Activated CD4-positive, alpha-beta T cell treated with anti-CD3 and anti-CD28 coated beads, Interleukin-2, amount 10 ng/mL, durations not matched to agents 7 days and 5 days (primary cell): ENCODE measurements at places on chromosomes 5 and 9. TPM values are rescaled to one million over a fixed set of nuclear protein-coding genes. Genes with fewer than 3 reads are reported as not detected.

GLDC gene
- 0.69 TPM for total RNA-seq

LTC4S gene
- 2.5 TPM for total RNA-seq

ZDHHC11 gene
- total RNA-seq = 9.4 TPM

SLC36A3 gene
- total RNA-seq = not detected

NANS gene
- total RNA-seq = 37.2 TPM

C5orf58 gene
- total RNA-seq = not detected

FOXD4L3 gene
- total RNA-seq = not detected

PCDH1 gene
- total RNA-seq = not detected

LCN15 gene
- total RNA-seq = not detected

CCIN gene
- 0.17 TPM for total RNA-seq

PCDHGB4 gene
- total RNA-seq = not detected

CAVIN4 gene
- total RNA-seq = 0.10 TPM

GAPT gene
- total RNA-seq = not detected

FBP2 gene
- total RNA-seq = not detected

TMEM252 gene
- not detected for total RNA-seq

SPATA31E1 gene
- not detected for total RNA-seq

SMIM33 gene
- 1.1 TPM for total RNA-seq

TNFSF15 gene
- total RNA-seq = 2.5 TPM

PRELID2 gene
- total RNA-seq = 1.8 TPM

PCDHB1 gene
- total RNA-seq = not detected

PCDHA7 gene
- not detected for total RNA-seq

REEP2 gene
- total RNA-seq = 0.77 TPM

TMC1 gene
- total RNA-seq = not detected

FAM78A gene
- 128 TPM for total RNA-seq

PCDHGA10 gene
- total RNA-seq = not detected

PCDHA10 gene
- total RNA-seq = not detected

KCNN2 gene
- not detected for total RNA-seq

ATP10B gene
- not detected for total RNA-seq

PCDHGA8 gene
- not detected for total RNA-seq

LRRC19 gene
- not detected for total RNA-seq

PCDHB2 gene
- not detected for total RNA-seq

EIF4E1B gene
- total RNA-seq = not detected

CARD9 gene
- total RNA-seq = 0.44 TPM

BTNL3 gene
- total RNA-seq = not detected

PJA2 gene
- 58.7 TPM for total RNA-seq

SLC46A2 gene
- total RNA-seq = not detected

TMOD1 gene
- 0.45 TPM for total RNA-seq

AHRR gene
- 34.9 TPM for total RNA-seq

TRMO gene
- total RNA-seq = 31.8 TPM

GLRA1 gene
- not detected for total RNA-seq

APBA1 gene
- 2.3 TPM for total RNA-seq

PFN3 gene
- total RNA-seq = not detected

GRM6 gene
- not detected for total RNA-seq

PPP3R2 gene
- not detected for total RNA-seq
